ENCODE measurements at places on chromosomes 6 and 20.

DNA sequence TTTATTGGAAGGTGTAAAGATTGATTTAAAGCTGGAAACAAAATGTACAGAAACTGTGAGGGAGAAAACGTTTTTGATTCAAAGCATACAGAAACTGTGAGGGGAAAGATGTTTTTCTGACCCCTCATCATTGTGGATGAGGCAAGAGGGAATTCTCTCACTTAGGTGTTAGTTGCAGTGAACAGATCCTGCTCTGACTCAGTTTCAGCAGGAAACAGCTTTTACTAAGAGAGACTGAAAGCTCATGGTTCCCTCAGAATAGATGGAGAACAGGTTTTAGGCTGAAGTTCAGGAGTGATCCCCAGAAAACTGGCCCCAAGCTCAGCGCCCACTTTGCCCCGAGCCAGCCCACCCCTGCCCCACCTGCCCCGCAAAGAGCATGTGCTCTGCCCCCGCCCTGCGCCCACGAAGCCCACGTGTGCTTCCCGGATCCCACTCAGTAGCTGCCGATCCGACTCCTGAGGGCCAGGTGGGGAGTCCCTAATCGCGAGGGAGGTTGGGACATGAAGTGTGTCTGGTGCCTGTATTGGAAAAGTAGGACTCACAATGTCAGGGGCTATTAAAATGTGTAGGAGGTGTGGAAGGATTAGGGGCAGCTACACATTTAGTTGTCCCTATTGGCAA is 41.2 kb downstream of the DUSP22 start:
- DNase-seq = no peak

- peak; percentile 53 for DNase-seq
These were observed 24.0 kb upstream of the HDAC2 start for GRCh38 chr6:113994934-113995342.

DNA sequence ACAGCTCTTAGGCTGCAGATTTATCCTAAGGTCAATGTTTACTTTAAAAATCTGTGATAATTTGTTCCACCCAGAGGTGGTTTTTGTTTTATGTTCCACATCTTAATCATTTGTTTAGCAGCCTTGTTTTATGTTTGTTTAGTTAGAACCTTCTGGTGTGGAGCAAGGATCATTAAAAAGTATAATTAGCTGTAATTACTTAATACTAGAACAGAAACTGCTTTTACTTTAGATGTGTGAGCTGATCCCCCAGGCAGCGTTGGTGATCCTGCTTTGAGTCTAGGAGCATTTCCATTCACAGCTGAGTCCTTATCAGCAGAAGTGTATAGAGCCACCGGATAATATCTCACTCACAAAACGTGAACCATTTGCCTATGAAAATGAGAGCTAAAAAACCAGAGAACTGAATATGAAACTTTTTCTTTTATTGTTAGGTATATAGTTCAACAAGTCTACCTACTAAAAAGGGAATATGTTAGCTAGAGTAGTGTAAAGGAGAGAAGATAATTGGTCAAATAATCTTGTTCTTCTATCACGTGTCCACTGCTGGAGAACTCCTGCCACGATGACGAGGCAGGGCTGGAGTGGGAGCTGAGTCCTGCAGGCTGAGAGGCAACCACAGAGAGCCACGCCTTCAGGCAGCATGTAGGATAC is 78.5 kb downstream of the TRMT11 start:
- DNase-seq = no peak

- no peak for DNase-seq
These were observed 50.6 kb upstream of the MAP7 start for GRCh38 chr6:136600818-136601217.

- DNase-seq = no peak
These were observed 113.2 kb downstream of the ZDHHC14 start for GRCh38 chr6:157494132-157494710.

GRCh38 chr20:35369804-35370203 is 42.0 kb downstream of the UQCC1 start:
- no peak for DNase-seq

Data from H7 (cell line).